A172 (cell line): ENCODE measurements at places on chromosomes 16 and 17. TPM values are rescaled to one million over a fixed set of nuclear protein-coding genes. Genes with fewer than 3 reads are reported as not detected.

DNA sequence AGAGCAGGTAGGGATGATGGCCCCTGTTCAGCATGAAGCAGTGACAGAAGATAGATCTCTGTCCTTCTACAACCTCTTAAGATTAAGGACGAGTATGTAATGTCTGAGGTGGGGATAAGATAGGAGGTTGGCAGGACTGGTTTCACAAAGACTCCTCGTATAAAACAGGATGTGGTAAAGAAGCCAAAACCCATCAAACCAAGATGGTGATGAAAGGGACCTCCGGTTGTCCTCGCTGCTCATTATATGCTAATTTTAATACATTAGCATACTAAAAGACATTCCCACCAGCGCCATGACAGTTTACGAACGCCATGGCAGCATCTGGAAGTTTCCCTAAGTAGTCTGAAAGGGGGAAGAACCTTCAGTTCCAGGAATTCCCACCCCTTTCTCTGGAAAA is 27.3 kb downstream of the MIS12 start:
- DNase-seq: no peak

DNA sequence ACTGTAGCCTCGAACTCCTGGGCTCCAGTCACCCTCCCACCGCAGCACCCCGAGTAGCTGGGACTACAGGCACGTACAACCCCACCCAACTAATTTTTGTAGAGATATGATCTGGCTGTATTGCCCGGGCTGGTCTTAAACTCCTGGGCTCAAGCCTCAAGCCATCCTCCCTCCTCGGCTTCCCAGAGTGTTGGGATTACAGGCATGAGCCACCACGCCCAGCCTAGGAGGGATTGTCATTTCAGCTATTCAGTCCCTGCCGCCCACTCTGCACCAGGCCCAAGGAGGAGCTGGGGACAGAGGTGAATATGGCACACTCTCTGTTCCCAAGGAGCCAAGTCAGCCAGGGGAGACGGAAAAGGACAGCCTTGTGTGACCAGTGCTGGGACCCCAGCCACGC is 256.2 kb downstream of the PARN start:
- DNase-seq: no peak

The GPR139 gene
- total RNA-seq: not detected in 2 replicates

The CHCT1 gene
- 0.53 TPM in 1 of 2 replicates, not detected in the other for total RNA-seq
